Substantia nigra (tissue), 51 donors: ENCODE measurements at places on chromosomes 3 and 15.

DNA sequence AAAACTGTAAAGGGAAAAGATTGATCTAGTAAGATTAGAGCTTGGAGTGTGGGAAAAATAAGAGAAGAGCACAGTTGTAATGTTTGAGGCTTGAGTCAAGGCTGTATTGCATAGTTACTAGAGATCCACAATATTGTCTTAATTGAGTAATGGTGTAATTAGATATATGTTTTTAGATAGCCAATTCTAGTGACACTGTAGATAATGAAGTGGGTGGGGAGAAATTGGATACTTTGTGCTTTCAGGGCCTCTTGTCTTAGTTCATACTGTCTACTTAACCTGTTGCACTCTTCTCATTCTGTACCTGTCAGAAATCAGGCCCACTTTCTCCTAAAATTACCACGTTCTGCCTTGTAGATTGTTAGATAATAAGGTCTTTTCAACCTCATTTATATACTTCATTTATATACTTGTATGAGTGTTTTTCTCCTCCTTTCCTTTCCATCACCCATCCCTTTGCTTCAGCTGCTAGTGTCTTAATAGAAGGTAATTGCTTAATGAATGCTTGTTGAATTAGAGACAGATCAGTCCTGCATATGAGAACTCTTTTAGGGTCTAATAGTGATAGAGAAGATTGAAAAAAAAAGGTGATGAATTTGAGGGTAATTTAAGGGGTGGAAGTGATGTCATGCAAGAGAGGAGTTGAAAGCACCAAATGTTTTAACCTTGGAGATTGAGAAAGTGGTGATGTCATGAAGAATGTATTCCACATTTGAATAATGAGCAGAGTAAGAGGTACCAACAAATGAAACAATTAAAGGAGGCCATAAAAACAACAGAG lies 32.0 kb downstream of the PIK3CA start:
- no peak for DNase-seq

DNA sequence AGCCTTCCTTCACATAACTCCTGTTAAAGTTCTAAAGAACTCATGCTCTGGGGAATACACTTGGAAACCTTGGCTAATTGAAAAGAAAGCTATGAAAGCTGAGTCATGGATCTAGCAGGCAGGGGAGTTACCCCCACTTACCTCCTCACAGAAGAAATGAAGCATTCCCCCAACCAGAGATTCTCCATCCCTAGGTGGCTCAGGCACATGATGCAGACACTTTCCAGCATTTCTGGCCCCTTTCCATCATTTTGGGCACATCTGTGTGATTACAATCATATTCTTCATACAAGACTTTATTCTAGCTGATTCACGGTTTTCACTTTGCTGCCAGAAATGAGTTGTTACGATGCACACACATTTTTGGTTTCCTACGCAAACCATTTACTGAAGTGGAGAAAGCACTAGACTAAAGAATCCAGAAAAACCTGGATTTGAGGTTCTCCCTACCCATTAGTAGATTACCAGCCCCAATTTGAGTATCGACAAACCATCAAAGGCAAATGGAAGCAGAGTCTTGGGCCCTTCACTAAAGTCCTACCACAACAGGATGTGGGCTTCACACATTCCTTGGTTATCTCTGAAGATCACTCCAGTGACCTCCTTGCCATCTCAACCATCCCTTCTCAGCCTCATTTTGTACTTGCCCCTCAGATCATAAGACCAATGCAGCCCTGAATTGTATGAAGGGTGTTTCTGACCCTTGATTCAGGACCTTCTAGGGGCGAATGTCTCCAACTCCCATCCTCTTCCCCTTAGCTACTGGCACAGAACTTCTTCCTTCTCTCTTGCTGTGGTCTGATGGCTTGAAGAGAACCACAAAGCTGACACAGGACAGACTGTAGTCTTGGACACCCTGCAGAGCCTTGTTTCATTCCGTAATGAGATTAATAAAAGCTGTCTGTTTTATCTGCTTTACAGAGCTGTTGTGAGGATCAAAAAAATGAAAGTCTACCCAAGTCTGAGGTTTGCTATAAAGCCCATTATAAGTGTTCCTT lies 42.5 kb upstream of the SNRK start:
- DNase-seq = no peak

DNA sequence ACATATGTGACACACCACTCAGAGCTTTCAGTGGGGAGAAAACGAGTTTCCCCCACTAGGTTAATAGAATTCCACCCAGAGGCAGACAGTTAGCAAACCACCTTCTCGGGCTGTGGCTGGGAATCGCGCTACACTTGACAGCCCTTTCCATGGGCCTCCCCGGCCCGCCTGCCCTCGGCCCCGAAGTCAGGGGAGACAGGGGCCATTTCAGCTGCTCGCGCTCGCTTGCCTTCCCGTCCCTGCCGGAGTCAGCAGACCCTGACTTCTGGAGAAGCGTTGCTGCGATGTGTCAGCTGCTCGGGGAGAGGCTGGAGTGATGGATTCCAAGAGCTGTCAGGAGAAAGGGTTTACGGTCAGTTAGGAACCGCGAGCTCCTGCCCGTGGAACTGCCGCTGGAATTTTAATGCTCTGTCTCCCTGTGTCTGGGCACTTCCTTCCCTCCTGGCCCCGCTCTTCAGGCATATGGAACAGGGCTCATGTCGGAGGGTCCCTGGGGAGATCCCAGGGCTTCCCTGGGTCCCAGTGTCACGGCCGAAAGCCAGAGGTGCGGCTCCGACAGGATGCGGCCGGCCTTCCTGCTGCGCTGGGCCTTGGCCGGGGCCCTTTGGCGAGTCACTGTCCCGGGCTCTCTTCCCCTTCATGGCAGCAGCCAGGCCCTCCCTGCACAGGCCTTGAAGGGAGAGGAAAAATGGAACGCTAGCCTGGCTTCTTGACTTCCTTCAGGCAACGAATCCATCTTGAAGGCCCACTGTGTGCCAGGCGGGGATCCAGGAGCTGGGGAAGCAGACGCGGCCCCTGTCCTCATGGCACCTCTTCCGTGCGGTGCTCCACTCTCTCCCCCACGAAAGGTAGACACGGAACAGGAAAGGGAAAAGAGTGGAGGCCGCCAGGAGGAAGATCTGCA lies 38.4 kb upstream of the VPS8 start:
- no peak for DNase-seq

- DNase-seq = no peak
Measured at GRCh38 chr3:194913316-194913715, 227.6 kb downstream of the FAM43A start.

DNA sequence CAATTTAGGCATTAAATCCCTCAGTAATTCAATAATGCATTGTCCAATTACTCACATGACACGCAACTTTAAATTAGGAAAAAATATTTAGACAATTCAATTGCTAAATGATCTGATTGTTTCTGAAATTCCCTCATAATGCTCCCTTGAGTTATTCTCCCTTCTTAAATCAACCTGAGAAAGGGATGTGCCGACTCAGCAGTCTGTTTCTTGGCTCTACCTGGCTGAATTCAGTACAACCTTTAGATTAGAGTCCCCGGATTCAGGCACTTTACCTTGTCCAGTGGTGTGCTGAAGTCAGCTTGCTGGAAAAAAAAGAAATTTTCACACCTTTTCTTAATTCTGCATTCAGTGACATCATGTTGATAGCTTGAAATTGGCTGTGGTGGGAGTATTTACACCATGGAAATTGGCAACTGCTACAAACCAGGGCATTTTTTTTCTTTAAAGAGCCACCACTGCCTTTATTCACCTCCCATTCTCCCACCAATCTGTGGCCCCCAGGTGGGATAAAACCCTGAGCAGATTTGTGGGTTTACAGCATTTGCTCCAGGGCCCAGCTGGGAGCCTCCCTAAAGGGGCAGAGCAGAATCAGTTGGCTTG lies 20.9 kb upstream of the LOXL1 start:
- no peak for DNase-seq

DNA sequence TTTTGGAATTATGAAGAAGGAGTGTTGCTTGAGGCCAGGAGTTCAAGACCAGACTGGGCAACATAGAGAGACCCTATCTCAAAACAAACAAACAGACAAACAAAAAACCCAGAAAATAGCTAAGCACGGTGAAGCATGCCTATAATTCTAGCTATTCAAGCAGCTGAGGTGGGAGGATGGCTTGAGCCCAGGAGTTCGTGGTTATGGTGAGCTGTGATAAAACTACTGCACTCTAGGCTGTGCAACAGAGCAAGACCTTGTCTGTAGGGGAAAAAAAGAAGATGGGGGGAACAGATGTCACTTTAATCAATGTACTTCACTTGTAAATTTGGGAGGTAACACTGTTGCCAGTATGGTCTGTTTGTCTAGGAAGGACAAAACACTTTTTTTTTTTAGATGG lies 18.7 kb upstream of the EOMES start:
- no peak for DNase-seq

DNA sequence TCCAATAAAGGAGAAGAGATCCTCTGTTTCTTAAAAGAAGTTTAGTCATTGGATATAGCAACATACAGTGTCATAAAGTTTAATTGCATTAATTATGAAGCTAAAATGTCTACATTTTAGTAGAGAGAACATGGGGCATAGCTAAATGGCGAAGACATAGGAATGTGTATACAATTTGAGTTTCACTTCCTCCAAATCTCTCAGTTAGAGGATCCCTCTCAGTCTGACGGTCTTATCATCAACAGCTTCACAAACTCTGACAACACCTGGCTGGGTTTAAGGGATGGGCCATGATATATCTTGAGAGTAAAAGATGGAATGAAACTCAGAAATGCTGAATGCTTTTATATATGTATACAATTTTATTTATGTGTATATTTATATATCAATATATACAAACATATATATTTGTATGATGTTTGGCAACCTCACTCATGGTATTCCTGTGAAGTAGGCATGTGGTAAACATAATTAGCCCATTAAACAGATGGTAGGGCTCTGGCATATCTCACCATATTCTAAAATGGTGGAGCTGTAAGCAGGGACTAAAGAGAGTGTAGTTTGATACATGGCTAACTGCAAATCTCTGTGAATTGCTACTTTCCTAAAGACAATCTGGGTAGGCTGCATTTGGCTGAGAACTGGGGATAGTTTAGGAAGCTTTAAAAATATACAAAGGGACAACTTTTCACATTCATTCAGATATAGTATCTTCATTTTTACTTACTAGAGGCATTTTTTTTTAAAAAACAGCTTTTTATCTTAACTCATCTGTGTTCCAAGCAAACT lies 111.6 kb downstream of the TIGIT start:
- DNase-seq = no peak

- DNase-seq = no peak
Measured at GRCh38 chr3:132720228-132720627, 2.0 kb downstream of the NPHP3 start.

- DNase-seq = no peak
Measured at GRCh38 chr3:191484461-191484860, 23.5 kb downstream of the PYDC2 start.

DNA sequence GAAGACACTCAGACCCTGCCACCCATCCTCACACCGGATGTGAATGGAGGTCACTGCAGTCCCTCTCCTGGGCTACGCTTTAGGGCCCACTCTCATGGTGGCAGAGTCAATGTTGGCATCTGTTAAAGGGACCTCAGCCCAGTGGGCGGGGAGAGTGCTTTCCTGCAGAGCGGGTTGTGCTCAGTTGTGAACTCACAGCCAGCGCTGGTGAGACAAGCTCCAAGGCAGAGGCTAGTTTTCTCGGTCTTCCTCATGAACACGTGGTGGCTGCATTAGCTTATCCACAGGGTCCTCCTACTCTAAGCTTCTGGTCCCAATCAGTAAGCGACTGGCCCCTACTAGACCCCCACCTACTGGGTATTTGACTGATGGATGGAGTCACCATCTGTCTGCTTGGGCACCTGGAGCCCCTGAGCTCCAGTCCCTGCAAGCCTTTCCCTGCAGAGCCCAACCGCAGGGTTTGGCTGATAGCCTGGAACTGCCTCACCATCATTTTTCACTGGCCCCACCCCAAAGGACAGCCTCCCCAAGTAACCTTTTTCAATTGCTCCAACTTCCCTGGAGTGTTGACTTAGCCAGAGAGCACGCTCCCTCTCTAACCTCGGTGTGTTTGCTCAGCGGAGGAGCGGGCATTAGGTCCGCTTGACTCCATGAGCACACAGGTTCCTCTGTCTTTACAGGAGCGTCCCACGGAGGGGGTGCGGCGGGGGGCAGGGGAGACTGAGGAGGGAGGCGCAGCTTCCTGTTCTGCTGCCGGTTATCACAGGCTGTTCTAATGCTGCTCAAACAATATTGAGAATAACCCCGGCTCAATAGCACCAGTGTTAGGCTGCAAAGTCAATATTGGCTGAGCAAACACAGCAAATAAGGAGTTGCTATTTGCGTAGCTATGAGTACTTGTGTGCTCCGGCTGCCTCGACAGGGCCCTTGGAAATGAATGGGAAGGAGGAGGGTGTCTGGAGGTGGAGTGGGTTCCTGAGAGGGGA lies 141.7 kb downstream of the RPLP1 start:
- no peak for DNase-seq

DNA sequence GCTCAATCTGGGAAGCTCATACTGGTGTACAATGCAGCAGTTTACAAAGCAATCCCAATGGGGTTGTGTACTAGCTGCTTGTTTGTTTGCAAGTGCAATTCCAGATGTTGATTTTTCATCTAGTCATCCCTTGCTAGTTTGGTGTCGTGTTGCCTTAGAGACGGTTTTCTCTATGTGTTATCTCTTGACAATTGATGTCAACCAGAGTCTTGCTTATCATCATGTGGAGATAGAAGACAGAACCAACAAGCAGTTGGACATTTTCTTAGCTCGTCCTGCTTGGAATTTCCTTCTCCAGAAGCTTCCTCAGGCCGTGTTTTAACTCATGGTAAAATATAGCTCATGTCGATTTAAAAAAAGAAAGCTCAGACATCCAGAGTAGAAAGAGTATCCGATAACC lies 262.0 kb upstream of the KCNH8 start:
- DNase-seq = no peak

DNA sequence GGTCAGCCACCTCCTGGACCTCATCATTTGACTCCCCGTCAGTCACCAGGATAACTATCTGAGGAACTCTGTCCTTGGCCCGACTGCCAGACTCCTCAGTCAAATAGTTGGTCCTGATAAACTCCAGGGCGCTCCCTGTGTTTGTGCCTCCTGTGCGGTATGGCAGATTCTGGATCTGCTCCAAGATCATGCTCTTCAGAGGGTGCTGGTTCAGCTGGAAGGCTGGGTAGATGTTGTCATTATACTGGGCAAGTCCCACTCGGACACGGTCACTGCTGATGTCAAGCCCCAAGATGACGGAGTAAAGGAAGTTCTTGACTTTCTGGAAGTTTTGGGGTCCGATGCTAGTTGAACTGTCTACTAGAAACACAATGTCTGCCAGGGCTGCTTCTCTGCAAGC lies 31.1 kb upstream of the CAPN7 start:
- no peak for DNase-seq
